ENCODE measurements at places on chromosomes 6 and 20. TPM values are rescaled to one million over a fixed set of nuclear protein-coding genes. Genes with fewer than 3 reads are reported as not detected.

DNA sequence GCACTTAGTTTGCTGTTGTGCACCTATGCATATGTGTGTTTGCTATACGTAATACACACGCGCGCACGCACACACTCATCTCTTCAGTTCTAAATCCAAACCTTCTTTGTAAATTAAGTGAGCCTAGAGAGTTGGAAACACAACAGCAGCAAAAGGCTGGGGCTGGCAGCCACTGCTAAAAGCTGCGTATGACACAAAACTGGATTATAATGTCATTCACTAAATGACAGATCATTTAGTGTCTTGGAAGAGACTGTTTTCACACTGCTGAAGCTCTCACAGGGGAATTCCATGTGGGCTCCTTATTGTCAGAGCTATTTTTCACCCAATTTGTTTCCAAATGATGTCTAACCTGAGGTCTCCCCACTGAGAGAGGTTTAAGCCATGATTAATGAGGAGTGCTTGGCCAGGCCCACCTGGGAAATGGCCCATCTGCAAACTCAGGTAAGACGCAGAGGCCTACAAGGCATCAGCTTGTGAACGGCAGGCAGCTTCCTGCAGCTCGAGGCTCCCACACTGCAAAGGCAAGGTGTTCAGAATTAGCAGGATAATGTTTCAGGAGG is 94.2 kb downstream of the OLIG3 start:
- DNase-seq, result no peak

DNA sequence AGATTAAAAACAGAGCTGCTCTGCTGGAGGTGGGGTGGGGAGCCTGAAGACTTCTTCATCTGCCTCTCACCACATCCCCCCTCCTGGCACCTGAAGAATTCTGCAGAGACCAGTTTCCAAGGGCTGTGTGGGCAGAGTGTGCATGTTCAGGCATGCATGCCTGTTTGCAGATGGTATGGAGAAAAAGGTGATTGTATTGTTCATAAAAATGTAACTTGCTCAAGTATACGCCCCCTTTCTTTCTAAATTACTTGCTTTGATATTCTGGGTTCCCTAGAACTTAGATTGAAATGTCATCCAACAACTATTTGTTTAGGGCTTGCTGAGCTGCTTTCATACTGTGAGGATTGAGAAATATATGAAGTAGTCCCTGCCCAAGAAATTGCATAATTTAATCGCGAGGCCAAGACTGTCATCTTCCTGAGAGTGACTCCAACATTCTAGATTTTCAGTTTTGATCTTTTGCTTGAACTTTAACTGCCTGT is 83.6 kb downstream of the LCA5 start:
- no peak for DNase-seq

DNA sequence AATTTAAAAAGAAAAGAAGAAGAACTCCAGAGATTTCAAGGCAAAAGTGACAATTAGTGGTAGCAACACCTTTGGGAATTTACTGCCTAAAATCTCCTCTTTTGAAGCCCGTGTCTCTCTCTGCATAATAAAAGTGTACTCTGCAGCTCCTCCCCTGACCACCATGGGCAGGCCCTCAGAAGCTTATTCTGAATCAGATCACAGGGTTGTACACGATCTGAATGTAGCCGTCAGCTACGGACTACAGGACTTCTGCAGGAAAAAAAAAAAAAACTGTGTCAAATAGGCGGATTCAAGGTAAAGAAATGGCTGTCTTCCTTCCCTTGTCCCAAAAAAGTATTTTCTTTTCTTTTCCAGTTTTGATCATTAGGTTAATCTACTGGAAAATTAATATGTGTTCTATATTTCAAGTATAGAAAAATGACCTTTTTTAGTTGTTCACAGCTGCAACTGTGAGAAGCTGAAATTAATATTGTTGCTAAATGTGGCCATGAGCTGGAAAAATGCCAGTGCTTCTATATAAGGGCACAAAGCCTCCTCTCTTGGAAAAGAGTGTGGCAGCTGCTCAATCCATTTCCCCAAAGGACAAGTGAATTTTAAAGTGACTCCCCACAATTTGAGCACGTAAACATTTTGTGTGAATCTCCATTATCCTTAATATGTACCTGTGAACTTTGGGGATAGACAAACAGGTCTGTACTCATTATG is 397.4 kb downstream of the C6orf118 start:
- DNase-seq, result no peak

DNA sequence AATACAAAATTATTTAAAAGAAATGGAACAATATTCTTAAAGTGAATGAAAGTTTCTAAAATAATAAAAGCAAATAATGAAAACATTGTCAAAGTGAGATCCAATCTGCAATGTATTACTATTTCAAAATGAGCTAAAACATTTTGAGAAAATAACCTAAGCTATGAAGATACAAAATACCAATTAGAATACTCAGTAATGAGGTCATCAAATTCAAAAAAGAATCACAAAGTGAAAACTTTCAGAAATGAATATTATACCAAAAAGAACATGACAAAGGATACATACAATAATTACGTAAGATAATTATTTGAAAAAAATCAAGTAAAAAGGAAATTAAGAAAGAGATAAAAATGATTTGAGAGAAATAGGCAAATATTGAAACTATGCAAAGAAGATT is 634.5 kb downstream of the EYS start:
- DNase-seq, result no peak

Gene UNC5CL
- polyA plus RNA-seq, result 0.11 TPM

DNA sequence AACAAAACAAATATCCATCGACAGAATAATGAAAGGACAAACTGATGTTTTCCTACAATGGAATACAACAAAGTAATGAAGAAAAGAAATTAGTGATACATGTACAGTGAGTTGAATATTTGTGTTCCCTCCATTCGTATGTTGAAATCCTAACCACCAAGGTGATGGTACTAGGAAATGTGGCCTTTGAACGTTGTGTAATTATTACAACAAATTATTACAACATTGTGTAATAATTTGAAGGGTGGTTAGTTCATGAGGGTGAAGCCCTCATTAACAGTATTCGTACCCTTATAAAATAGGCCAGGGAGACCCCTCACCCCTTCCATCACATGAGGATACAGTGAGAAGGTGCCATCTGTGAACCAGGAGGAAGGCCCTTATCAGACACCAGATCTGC is 339.4 kb downstream of the BMP2 start:
- DNase-seq, result no peak

Gene RHAG
- not detected for polyA plus RNA-seq
